ENCODE measurements at places on chromosomes 12 and 14.

GRCh38 chr12:6783828-6784227, 5.5 kb upstream of the CD4 start:
- DNase-seq: no peak

- DNase-seq: peak; percentile 77
Observed at GRCh38 chr14:69501423-69501838, 16.9 kb downstream of the PLEKHD1 start.

DNA sequence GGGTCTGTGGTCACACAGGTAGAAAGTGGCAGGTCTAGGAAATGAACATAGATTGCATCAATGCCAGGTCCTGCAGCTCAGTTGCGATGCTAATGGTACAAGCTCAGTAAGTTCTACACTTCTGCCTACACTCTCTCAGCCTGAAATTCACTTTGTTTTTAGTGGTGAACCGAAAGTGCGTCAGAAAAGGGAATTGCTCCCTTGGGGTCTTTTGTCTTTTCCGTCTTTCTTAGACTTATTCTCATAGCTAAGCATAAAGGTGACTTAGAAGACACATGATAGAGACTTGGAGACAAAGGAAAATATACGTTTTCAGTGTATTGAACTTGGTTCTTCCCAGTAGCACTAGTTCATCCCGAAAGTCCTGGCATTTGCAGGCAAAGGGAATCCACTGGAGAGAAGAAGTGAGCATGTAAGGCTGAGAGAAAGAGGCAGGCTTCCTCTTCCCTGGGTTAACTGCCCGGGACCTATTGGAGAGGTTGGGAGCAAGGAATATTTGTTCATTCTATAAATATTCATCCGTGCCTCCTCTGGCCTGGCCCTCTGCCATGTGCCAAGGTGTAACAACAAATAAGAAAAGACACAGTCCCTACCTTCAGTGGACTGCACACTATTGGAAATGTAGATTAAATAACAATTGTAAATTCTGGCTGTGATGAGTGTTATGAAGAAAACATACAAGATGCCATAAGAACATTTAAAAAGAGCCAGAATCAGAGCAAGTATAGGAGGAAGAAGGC, 785.8 kb downstream of the MED13L start:
- DNase-seq: no peak

- no peak for DNase-seq
Observed at GRCh38 chr12:105220929-105221290, 15.1 kb downstream of the APPL2 start.

DNA sequence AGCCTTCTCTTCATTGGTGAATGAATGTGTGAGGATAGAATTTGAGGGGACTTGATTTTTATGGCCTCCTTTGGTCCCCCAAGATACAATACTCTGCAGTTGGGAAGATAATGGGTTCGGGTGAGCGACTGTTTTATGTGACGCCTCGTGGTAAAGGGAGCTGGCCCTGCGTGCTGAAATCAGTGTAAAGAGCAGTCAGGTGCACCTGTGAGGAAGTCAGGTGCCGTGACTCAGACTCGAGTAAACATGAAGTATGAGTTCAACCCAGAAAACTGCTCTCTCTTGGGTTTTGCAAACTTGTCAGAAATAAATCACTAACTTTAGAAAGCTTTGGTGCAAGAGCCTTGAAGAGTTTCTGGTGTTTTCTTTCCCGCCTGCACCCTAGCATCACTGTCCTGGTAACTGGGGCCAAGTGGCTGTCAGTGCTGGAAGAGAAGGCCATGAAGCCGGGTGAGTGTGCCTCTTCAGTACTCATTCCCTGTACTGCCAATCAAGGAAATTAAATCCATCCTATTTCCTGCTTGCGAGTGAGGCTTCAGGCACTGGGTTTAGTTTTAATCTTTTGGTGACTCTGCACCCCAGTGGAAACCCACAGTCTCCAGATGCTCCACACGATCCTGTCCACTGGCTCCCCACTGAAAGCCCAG, 59.2 kb downstream of the AACS start:
- no peak for DNase-seq

DNA sequence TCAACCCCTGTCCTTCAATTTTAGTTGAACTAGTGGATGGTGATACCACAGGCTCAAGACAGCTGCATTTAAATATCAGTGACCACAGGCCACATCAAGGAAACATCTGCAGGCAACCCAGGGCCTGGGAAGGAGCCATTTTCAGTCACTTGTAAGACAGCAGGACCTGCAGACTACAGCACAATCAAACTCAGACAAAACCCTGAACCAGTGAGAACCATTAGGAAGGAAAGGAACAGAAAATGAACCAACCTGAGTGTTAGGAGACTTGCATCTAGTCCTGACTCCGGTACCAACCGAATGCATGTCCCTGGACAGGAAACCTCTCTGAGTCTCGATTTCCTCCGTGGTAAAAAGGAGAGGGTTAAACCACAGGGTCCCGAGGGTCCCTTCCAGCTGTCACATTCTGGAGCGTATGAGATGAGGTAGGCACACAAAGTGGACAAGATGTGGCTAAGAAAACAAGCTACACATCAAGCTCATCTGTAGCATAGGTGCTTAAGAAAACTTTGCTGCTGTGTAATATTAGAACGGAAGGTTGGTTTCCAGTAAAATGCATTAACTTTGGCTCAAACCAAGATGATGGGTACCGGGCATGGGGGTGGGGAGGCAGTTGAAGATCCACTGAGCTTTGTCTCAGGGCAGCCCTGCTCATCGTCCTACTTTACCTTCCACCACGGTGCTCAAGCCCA, 1.6 kb upstream of the CDKN1B start:
- peak; percentile 49 for DNase-seq

- DNase-seq: no peak
Observed at GRCh38 chr12:71426300-71427047, 13.1 kb upstream of the LGR5 start.

GRCh38 chr12:77492536-77492935, 338.2 kb upstream of the NAV3 start:
- DNase-seq: peak; percentile 42

DNA sequence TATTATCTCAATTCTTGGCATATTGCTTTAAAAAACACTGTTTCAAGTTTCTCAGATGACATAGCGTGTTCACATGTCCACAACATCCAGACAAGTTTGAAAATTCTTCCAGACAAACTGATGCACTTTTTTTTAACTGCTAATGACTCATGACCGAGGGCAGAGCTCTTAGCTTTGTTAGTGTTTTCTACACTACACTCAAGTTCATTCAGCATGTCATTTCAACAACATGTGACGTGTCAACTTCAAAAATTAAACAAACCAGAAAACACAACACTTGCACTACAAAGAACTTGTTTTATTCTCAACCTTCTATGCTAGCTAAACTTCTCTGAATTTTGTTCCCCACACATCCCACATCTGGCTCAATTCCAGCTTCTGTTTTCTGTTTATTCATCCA, 1186.3 kb upstream of the FLRT2 start:
- DNase-seq: no peak

- DNase-seq: no peak
Observed at GRCh38 chr12:44098786-44099185, 262.9 kb downstream of the TMEM117 start.

DNA sequence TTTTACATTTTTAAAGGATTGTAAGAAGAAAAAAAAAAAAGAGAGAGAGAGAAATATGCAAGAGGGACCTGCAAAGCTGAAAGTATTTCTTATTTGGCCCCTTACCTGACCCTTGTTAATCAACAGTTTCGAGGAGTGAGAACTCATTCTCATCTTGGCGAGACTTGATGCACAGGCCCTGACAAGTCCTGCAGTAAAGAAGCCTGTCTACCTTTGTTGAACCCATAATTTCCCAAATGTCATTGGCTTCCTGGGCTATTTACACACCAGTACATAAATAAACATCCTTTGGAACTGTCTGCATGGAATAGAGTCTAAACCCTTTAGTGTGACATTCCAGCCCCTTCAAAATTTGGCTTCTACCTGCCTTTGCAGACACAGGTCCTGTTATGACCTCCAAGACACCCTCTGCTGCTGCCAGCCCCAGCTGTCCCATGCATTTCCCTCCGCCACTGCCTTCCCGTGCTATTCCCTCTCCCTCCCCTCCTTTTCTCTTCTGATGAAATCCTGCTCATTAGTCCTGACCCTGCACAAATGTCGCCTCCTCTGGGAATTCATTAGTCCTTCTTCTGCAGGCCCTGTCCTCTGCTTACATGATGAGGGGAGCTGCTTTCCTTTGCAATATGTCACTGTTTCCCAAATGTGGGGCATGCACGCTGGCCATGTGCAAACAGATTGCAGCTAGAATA, 35.1 kb downstream of the MYL2 start:
- no peak for DNase-seq
